Activated CD8-positive, alpha-beta memory T cell treated with anti-CD3 and anti-CD28 coated beads for 1 hour (primary cell): ENCODE measurements at places on chromosomes 11 and 22.
A peak's percentile ranks its signal among the peaks of the same experiment; 100 is the strongest.

- no peak for DNase-seq
Measured at GRCh38 chr11:103619480-103619879, 417.0 kb upstream of the DDI1 start.

DNA sequence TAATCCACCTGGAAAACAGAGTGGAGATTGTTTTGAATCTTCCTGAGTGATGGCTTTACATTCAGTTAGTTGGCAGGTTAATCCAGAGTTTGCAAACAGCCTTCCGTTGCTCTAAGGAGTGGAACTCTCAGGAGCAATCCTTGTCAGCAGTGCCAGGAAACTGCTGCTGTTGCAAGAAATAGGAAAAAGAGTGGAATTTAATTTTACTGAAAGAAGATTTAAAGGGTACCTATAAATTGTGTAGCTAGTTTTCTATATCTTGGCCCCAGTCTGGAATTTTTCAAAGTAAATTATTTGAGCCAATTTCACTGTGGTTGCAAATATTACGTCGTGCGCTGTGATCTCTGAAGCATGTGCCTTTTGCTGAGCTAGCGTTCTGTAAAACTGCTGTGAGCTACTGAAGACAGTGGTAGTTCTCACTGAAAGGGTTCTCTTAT is 55.5 kb upstream of the SLC5A12 start:
- DNase-seq, result no peak

DNA sequence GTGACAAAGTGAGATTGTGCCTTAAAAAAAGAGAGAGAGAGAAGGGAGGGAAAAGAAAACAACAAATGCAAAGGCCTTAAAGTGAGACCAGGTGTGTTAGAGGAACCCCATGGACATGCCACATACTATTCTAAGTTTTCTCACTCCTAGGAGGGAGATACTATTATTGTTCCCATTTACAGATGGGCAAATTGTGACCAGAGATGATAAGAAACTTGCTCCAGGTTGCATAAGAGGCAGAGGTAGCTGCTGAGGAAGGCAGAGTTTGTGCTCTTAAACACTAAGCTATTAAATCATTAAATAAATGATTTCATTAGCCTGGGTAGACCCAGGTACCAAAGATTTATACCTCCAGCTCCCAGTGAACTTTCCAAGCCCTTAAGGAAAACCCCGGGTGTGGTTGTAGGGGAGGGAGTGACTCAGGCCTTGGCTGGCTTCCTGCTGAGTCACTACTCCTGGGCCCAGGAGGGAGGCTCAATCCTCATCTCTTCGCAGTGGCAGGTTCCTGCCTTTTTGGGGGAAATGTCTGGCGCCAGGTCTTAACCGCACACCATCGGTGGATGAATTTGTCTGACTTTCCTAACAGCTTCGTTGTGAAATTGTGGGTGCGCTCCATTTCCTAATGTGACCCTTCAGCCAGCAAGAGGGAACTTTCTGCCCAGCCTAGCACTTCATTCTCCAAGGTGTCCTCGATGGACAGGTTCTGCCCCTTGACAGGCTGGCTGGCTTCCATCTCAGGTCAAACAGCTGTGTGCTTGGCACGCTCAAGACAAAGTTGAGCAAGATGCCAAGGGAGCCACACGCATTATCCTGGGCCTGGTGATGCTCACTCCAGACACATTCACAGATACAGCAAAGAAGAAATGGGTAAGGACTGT is 33.4 kb upstream of the PTPRJ start:
- no peak for DNase-seq

DNA sequence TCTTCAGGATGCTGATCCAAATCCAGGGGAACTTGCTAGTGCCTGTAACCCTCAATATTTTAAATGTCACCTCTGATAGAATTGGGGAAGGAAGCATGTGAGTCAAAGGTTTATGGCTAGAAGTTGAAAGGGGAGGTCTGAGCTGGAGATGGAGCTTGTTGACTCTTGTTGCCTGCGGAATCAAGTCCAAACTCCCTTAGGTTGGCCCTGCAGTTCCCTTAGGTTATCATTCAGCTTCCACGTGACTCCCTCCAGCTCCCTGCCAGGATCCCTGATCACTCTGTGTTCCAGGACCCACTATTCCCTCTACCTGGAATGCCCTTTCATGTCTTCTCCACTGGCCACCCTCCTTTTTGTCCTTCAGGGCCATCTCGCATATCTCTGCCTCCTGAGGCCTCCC is 26.2 kb upstream of the LIPT2 start:
- DNase-seq, result no peak

DNA sequence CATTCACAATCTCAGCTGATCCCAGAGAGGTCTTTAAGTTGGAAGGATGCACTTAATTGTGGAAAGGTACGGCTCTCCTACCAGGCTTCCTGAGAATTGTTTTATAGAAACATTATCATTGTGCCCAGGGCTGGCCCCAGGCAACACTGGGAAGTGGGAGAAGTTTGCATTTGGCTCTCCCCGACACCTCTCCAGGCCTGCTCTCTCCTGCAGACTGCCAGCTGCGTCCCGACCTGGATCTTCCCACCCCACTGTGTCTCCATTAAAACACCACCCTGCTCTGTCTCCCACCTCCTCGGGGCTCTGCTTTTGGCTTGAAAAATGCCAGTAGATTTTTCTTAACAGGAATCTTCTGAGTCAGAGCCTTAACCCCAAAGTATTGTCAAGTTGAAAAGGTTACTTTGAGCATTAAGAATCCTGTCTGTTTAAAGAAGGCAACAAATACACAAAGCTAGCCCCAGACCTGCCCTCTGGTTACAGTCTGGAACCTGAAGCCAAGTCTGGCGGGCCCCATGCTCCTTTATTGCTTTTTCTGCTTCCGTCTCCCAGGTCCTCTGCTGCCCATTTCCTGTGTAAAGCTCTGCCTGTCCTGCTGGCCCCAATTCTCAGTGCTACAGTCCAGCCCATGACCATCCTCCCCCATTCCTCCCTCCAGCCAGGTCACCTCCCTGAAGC is 530.2 kb downstream of the SOX6 start:
- DNase-seq, result no peak

GRCh38 chr11:59182457-59183151 is 10.7 kb downstream of the DTX4 start:
- no peak for DNase-seq

DNA sequence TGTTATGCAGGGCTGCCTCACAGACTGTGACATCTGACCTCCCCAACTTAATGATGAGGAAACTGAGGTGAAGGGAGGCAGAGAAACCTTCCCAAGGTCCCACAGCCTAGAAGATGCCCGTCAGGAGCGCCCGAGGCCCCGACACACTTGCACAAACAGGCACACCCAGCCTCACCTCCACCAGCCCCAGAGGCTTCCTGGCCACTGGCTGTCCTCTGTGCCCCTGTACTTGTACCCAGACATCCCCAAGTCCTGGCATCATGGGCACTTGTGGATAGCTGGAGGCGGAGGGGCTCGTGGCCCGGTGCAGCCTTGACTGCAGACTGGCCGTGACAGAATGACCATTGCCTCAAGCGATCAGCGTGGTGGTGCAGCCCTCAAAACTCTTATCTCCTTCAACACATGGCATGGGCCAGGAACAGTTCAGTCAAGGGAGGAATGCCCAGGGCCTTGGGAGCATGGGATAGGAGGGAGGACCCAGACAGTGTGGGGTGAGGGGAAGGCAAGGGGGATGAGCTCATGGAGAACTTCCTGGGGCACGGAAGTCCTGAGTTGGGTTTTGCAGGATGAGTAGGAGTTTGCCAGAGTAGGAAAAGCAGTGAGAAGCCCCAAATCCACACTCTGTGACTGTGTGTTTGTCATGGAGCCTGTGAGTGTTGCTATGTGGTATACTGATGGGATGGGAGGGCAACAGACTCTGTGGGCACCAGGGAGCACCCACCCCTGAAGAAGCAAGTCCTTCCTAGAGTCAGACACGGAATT is 25.8 kb upstream of the PPARA start:
- DNase-seq, result no peak

- no peak for DNase-seq
Measured at GRCh38 chr11:105910095-105910715, 111.8 kb downstream of the MSANTD4 start.

GRCh38 chr11:31779374-31779791 is 31.7 kb downstream of the PAX6 start:
- no peak for DNase-seq

DNA sequence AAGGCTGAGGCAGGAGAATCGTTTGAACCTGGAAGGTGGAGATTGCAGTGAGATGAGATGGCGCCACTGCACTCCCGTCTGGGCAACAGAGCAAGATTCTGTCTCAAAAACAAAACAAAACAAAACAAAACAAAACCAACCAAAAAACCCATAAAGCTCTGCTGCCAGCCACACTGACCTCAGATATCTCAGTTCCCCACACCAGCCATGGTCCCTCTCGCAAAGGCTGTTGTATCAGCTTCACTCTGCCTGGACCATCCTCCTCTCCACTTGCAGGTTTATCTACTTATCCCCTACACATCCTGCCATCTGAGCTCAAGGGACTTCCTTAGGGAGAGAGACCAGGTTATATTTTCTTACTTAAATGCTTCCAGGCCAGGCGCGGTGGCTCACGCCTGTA is 11.1 kb downstream of the BACE1-AS start:
- DNase-seq, result no peak

GRCh38 chr11:67351275-67352005 is 1.9 kb downstream of the POLD4 start:
- peak; percentile 51 for DNase-seq

- DNase-seq, result no peak
Measured at GRCh38 chr22:39292561-39293074, 26.8 kb downstream of the RPL3 start.
